Stimulated activated CD4-positive, alpha-beta T cell treated with anti-CD3 and anti-CD28 coated beads, Interleukin-4, amount 100 ng/mL, for 48 hours (primary cell): ENCODE measurements at places on chromosomes 11 and 22.

GRCh38 chr11:72239313-72239848 lies 4.6 kb downstream of the PHOX2A start:
- no peak for DNase-seq

DNA sequence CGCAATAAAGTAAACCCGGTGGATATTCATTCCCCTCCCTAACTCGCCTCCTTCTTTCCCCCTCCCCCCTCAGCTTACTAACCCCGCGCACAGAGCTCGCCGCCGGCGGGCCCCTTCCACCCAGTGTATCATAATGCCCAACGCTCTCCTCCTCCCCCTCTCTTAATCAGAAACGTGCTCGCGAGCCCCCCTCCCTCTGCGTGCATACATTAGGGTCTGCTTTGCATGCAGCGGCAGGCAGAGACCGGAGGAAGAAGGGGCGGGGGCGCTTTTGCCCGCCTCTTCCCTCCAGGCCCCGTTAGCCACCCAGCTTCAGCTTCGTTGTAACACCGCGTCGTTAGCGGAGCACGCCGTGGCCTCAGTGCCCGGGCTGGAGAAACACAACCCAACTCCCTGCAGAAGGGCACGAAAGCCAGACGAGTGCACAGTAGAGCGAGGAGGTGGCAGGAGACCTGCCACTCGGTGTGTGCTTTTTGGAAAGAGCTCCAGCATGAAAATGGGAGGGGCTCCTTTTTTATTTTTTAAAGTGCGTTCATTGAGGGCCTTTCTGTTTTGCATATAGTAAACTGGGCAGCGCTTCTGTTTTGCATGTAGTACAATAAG lies 901 bp upstream of the KMT2A start:
- DNase-seq, result peak; percentile 47

DNA sequence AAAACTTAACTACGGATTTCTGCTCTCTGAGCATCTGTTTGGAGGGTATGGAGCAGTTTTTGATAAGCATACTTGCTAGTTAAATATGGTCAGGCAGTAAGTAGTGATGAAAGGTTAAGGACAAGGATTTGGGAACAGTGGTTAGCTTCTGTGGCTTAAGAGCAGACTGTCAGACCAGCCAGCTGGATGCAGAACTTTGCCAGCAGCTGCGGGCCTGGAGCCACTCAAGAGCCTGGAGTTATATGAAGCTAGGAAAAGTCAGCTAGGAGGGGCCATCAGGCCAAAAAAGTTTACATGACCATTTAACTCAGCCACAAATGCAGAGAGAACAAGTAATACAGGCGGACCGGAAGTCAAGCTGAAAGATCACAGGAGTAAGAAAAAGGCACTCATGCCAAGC lies 1817.7 kb downstream of the LRRC4C start:
- DNase-seq, result no peak

GRCh38 chr11:22666325-22666687 lies at the start of gene GAS2:
TSS of gene GAS2 (plus strand) at chr11:22666611. CDS start at chr11:22674870, 8,259 bp downstream.
- no peak for DNase-seq

DNA sequence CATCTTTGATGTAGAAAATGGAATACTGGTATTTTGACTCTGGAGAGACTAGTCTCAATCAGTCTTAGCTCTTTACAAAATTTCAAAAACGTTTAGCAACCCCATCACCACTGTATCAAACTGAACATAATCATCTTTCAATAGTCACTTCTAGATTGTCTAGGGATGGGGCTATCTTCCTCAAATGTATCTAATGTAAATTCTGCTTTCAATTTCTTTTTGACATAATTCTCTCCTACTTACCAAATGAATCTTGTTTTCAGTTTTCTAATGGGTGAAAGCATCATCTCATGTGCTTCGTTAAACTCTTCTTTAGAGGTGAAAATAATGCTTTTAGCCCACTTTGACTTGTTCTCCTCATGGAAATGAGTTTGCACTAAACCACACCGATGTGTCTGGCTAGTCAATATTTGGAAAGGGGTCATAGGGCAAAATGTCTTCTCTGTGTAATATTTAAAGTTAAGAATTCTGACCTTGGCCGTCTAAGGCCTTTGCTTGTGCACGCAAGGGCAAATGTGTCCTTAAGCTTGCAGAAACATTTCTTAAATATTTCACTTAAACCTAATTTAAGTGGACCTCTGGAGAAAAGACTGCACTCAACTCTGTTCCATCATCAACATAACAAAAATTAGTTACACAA lies 5.2 kb downstream of the SIK3 start:
- no peak for DNase-seq

- DNase-seq, result no peak
Observed at GRCh38 chr11:29623144-29623722, 393.6 kb downstream of the KCNA4 start.

- no peak for DNase-seq
Observed at GRCh38 chr22:37563153-37564081, 3.1 kb downstream of the CDC42EP1 start.

- DNase-seq, result no peak
Observed at GRCh38 chr22:19961201-19961580, 19.6 kb upstream of the TXNRD2 start.

DNA sequence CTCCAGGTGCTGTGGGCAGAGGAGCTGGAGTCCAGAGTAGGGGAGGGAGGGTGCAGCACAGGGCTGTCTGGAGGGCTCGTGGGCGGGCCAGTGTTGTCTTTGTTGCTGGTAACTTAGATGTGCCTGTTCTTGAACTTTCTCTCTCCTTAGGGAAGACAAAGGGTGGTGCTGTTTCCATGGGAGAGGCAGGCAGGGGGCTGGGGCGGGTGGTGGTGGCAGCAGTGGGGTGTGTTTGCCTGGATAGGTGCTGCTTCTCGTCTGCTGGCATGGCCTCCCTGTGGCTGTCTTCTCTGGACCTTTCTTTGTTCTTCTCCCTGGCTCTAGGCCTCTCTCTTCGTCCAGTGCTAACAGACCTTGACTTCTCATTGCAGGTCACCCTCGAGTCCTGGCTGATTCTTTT lies 8.5 kb downstream of the SIDT2 start:
- DNase-seq, result no peak

GRCh38 chr11:100878474-100878873 lies 191.4 kb downstream of the ARHGAP42 start:
- DNase-seq, result no peak

DNA sequence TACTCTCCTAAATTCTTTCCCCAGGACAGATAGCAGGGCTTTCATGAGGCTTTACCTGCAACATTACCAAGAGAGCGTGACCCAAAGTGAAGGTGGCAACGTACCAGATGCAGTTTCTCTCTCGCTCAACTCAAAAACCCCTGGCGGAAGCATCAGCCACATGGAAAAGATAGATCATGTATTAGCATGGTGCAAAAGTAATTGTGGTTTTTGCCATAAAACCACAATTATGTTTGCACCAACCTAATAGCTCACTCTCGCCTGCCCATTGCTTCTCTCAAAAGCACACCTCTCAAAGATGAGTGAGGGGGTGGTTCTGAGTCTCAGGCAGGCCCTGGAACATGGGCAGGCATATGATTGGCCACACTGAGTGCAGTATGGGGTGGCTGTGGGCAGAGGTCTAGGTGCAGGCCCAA lies 7.0 kb downstream of the MS4A6A start:
- DNase-seq, result no peak

GRCh38 chr11:122751292-122752070 lies 86.8 kb upstream of the CRTAM start:
- no peak for DNase-seq

- DNase-seq, result no peak
Observed at GRCh38 chr11:107655602-107656001, 56.3 kb downstream of the SLN start.

GRCh38 chr11:102061276-102061675 lies 14.0 kb downstream of the CFAP300 start:
- no peak for DNase-seq

DNA sequence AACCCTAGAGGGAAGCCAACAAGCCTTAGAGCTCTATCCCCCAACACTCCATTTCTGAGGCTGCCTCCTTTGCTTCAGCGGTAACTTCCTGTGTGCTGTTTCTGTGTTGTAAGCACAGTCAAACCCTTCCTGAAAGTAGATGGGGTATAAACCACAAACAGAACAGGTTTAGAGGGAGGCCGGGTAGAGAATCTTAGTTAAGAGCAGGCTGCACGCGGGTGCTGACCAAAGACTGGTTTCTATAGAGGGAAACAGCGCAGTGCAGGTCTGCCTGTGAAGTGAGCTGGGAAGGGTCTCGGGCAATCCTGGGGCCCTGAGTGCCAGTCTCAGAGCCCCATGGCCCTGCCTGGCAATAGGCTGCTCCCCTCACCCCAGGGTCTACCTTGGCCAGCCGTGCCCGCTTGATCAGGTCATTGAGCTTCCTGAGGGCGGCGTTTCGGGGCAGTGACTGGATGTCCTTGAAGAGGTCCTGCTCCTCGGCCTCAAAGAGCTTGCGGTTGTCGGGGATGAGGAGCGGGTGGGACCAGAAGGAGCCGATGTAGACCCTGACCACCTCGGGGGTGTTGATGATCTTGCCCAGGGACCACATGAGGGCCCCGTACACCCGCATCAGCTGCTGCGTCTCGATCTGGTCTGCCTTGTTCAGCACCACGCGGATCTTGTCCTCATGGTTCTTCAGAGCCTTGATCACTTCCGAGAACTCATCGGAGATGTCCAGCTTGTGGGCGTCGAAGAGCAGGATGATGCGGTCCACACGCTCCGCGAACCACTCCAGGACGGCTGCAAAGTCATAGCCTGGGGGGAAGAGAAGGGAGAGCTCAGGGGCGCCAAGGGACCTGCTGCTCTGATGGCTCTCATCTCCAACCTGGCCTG lies 15.3 kb upstream of the CDC42BPG start:
- no peak for DNase-seq

DNA sequence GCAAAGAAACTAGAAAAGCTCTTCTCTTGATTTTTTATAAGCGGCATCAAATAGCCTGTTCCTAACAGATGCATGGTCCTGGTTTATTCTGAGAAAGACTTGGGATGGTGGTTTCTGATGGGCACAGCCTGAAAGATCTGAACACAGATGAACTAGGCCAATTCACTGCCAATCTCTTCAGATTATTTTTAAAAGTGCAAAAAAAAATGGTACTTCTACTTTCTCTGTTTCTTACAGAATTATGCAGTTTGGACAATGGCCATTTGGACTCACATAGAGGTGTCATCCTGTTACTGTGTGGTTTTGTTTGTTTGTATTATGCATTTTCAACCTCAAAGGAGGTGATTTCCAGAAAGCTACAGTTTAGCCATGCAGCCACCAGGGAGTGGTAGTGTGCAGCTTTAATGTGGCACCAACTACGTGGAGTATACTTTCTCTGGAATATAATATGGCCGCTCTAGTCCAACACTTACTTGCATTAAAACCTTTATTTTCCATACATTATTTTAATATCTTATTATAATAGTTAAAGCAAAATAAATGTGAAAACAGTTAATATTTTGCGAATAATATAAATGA lies 469.8 kb upstream of the KIRREL3 start:
- no peak for DNase-seq

GRCh38 chr11:41872426-41872825 lies 413.0 kb upstream of the LRRC4C start:
- DNase-seq, result no peak

DNA sequence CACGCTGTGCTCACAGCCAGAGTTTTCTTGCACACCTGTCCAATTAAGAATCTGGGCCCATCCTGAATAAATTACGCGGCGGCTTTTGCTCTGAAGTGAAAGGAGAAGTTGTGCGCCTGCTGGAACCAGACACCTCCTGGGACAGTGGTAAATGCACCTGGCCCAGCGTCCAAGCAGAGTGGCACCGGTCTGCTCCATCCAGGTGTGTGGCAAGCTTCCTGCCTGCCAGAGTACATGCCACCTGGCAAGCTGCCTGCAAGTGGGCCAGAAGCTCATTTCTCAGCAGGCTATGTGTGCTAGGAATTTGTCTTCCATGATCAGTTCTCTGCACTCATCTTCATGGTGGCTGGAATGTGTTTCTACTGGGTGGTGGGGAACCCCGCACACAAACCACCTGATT lies 660.6 kb downstream of the ETS1 start:
- DNase-seq, result no peak

- no peak for DNase-seq
Observed at GRCh38 chr11:75823415-75823814, 8.4 kb downstream of the UVRAG start.

DNA sequence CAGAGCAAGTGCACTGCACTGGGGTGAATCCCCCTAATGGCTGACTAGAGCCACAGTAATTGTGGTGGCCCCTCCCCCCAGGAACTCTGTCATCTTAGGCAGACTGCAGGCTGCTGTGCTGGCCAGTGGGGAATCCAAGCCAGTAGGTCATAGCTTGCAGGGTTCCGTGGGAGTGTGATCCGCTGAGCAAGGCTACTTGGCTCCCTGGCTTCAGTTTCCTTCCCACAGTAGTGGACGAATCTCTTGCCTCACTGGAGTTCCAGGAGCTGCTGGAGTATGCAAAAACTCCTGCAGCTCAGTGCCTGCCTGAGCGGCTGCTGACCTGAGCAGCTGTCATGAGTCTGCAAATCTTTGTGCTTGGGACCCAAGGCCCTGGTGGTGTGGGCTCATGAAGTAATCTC lies 13.2 kb downstream of the OOSP3 start:
- no peak for DNase-seq

GRCh38 chr11:111796696-111797095 lies 30.5 kb upstream of the PPP2R1B start:
- DNase-seq, result no peak

DNA sequence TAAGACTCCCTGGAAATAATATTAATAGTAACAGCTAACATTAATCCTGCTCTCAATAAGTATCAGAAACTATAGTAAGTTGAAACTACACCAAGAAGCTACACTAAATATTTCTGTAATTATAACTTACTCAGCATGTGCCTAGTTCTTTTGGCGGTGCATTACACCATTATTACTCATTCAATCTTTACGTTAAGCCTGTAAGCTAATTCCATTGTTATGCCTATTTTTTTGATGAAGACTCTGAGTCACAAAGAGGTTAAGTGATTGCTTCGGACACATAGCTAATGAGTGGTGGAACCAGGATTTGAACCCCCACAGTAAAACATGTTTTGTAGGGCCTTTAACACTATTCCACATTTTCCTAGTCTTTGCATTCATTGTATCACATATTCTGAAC lies 111.6 kb downstream of the RASSF10 start:
- no peak for DNase-seq

DNA sequence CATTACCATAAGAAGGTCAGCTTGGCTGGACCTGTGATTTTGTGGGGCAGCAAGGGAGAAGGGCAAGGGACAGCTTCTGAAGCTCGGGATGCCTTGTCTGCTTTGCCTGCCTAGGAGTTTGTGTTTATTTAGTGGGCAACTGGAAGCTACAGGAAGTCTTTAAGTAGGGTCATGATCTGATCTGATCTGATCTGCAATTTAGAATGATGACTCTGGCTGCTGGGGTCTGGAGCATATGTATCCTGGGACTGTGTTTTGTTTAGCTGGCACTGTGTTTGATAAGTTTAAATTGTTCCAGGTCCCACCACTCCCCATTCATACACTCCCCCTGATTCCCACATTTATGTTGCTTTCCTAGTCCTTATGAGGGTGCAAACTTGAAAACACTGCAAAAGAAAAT lies 47.7 kb upstream of the HTATIP2 start:
- no peak for DNase-seq

- DNase-seq, result no peak
Observed at GRCh38 chr22:23470811-23471389, 109.2 kb downstream of the IGLL1 start.

DNA sequence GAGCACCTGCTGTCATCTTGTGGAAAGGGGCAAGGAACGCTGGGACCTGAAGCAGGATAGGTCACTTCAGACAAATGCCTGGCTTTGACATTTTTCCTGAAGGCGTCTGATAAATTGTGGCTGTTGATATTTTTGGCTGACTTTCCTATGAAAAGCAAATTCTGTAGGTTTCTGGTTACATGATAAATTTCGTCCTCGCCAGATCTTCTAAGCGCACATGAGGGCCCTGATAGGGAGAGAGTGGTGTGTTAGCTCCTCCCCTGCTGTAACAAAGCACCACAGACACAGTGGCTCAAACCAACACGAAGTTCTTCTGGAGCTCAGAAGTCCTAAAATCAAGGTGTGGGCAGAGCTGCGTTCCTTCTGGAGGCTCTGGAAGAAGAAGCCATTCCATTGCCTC lies 19.6 kb downstream of the APOL4 start:
- no peak for DNase-seq
